NCI-H524 (cell line): ENCODE measurements at places on chromosomes 4 and X.

DNA sequence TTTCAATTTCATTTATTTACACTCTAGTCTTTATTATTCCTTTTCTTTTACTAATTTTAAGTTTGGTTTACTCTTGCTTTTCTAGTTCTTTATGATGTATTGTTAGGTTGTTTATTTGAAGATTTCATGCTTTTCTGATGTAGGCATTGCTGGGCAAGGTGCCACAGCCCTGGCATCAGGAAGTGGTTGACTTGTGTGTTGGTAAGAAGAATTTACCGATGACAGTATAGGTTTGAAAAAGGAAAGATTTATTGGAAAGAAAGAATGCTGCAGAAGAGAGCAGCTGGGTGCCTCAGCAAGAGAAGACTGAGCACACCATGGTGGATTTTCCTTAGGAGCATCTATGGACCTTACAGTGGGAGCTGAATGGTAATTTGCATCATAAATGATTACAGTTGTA lies 153.2 kb downstream of the KLF8 start:
- no peak for DNase-seq

DNA sequence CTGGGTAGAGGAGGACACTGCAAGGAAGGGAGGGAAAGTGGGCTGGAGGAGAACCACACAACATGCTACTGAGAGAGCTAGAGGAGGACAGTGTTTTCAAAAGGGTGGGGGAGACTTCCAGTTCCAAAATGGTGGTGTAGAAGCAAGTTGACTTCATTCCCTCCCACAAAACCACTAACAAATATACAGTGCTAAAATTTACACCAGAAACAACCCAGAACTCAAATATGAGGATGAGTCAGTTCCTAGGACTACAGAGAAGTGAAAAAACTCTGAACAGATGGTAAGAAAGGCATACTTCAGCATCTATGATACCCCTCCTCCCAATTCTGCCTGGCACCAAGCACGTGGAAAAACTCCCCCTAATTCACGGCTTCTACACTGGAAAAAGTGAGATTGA lies 9.8 kb downstream of the AADAT start:
- DNase-seq, result no peak

- no peak for DNase-seq
These were observed 17.6 kb downstream of the SLC2A9 start for GRCh38 chr4:10003666-10004065.

- DNase-seq, result no peak
These were observed 242.7 kb downstream of the MID1IP1 start for GRCh38 chrX:39043838-39044550.

DNA sequence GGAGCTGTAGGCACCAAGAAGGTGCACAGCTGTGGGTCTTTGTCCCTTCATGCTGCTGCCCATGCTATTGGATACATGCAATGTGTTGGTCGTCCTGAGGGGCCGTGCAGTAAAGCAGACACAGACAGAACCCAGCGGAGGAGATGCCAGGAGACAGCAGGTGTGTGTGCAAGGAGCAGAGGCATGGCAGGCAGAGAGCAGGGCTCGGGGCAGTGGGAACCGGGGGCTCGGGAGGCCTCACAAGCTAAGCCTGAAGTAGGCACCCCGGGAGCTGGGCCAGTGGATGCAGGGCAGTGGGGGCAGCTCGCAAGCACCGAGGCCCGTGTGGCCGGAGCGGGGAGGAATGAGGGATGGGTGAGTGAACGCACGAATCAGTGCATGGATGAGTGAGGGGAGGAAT lies 13.2 kb downstream of the HTRA3 start:
- no peak for DNase-seq

DNA sequence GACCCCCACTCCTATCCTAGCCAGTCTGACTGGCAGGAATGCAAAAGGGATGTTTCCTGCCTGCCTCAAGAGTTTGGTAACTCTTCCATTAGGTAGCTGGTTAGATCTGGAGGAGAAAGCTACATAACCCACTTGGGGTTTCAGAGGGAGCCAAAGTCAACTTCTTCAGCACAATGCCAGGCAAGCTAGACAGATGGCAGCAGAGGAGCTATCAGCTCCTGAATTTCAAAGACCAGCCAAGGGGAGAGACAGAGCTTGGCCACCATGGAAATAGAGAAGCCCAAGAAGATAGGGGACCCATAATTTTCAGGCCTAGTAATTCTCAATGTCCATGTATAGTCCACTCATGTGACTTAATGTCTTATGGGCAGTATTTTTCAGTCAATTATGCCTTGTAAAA lies 56.4 kb downstream of the PGRMC1 start:
- peak; percentile 12 for DNase-seq

DNA sequence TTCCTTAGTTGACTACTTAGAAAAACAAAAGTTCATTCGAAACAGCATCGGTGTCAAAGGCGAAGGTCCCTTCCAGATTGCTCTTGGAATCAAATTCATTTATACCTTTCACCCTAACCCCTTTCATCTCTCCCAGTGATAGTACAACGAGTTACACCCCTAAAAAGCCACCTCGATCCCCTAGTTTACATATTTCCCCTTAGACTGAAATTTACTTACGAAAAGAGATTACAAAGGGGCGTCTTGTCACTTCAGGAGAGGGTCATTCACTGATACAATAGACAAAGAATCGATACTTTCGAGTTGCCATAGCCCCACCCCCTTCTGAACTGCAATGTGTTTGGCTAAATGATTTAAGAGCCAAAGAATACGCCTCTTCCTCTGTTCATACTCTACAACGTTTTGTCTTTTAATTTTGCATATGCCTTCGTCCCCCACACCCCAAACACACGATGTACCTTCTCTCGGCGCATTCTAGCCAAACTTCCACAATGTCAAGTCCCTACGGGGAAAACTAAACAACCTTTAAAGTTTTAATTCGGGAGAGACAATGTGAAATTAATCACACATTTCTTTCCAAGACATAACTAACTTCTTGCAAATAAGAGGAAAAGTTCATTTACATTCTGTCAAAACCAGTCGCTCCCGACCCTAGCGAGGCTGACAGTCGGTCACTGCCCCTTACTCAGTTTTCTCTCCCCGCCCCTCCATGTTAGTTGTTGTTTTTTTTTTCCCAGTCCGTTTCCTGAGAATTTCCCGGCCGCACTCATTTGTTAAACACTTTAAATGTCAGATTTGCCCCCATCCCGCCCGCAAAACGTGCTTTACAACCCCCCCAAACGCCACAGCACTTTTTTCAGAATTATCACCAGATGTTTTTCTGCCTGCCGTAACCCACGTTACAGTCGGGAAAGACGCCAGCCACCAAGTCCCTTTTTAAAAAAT lies 88.6 kb downstream of the HPRT1 start:
- no peak for DNase-seq

DNA sequence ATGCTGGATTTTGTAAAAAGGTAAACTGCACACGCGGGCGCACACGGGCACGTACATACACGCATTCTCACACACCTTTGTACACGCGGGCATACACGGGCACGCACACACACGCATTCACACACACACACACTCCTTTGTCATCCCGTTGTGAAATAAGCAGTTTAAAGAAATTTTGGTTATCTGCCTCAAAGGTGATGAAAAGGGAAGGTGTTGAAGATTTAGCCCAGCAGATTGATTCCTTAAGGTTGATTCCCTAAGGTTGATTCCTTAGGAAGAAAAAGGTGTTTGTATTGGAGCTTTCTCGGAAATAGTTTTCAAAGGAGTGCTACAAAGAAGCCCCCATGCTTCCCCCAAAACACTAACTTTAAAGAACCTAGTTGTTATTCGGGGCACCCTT lies 693 bp downstream of the ATP10D start:
- DNase-seq, result no peak

- no peak for DNase-seq
These were observed 144.0 kb downstream of the FNIP2 start for GRCh38 chr4:158912806-158913205.

DNA sequence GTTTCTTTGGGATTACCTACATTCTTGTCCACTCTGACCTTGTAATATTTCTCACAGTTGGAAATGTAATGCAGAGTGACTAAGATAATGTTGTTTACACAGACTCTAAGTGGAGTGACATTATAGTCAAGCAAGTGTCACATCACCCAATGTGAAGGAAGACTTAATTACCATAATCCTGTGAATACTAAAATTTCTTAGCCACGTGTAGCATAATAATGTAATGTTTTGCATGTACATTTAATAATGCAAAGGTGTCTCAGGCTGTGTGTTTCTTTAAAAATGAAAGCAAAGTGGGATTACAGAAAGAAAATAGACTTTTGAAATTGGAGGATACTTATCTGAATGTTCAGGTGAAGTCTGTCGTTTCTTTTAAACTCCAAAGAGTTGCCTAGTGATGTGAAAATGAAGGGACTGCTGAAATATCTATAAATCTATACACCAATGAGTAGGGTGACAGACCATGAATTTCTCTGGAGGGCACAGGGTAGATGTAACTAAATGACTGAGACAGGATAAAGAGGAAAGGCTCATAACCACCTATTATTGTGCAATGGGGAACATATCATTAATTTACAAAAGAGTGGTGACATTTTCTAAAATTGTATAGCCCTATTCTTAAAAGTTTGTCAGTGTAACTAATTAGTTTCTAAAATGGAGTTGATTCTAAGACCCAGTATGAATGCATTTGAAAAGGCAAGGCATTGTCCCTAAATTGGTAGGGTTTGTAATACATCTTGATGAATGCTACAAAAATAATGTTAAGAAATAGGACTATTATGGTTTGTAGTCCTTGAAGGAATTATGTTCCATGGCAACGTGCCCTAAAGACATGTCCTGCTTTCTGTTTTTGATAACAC lies 235.7 kb downstream of the DACH2 start:
- DNase-seq, result no peak

DNA sequence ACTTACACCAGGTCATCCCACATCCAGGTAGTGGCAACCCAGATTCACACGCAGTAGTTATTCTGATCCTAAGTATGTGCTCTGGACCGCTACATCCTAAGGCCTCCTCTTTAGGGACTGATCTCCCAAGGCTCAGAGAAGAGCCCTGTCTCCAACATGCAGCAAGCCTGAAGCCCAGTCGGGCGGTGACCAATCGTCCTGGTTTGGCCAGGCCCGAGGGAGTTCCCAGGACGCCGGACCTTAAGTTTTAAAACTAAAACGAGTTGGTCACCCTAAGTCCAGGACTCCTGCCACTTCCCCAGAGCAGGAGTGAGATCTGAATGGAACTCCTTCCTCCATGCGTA lies 385 bp downstream of the LYAR start:
- DNase-seq, result no peak

DNA sequence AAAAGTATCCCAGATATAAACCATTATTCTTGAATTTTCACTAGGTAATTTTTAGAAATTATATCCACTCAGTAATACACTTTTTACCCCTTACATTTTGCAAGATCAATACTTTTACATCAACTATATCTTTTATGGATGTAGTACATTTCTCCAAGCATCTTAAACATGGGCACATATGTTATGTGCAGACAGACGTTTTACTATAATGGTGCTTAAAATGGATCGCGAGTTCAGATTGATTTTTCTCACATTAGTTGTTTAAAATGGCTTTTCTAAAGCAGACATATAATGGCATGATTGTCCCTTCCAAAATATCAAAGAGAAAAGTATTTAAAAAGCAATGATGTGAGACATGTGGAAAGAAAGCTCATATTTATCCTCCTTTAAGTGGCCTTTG lies 786.1 kb downstream of the PDHA2 start:
- DNase-seq, result no peak

DNA sequence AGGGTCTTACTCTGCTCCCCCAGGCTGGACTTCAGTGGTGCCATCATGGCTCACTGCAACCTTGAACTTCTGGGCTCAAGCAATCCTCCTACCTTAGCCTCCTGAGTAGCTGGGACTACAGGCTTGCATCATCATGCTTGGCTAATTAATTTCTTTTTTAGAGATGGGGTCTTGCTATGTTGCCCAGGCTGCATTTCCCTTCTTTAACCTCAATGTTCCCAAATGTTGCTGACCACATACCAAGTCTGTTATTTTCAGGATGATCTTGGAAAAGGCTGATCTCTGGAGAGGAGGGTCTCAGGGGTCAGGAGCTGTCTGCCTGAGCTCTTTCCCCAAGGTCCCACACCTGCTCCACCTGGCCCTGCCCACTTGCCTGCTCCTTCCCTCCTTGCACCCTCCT lies 13.0 kb downstream of the CACNA1F start:
- DNase-seq, result no peak

DNA sequence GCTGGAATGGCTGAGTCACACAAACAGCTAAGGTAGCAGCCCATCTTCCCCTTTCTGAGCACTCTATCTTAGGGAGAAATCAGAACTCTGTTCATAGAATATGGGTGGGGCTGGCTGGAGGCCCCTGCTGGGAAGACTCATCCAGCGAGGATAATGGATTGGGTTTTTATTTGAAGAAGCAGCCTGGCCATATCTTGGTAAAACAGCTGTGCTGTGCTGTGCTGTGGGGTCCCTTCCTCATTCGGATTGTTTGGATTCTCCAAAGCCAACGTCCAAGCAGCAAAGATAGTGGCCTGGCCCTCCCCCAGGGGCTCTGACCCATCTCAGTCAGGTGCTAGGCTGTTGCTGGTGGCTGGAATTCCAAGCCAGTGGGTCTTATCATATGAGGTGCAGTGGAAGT lies 63.8 kb downstream of the ZNF718 start:
- DNase-seq, result no peak
